ENCODE measurements at places on chromosomes 12 and 14. TPM values are rescaled to one million over a fixed set of nuclear protein-coding genes. Genes with fewer than 3 reads are reported as not detected.

DNA sequence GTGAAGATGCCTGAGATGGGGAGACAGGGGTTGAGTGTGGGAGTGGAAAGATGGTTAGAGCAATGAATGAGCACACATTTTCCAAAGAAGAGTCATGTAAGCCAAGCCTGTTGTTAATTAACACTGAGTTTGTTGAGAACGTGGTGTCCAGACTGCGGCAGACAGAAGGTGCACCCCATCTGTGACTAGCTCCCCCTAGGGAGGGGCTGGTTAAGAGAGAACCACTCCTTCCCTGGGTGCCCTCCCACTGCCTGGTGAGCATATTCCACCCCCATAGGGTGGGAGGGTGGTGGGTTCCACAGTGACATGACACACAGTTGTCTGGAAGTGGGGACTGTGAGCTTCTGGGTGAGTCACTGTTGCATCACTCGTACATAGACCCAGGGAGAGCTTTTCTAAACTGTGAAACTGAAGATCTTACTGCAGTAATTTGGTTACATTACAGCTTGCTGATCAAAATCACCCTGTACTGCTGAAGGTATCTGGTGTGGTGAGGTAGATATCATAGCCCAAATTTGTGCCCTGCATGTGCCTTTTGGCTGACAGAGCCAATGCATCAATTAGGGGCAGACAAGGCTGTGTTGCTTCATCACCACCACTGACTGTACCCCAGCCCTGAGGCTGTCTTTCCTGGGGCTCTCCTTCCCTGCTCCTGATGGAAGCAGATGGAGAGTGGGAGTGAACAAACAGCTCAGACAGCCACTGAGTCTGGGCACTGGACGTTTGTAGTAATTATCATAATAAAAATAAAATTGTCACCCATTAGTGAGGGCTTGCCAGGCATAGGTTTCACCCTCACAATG, 150.9 kb downstream of the EMP1 start:
- no peak for DNase-seq

GRCh38 chr12:108570743-108571608, 8.6 kb downstream of the ISCU start:
- no peak for DNase-seq

GRCh38 chr12:26704684-26705460, 128.1 kb downstream of the ITPR2 start:
- no peak for DNase-seq

GRCh38 chr14:68961781-68962584, 17.1 kb downstream of the ACTN1 start:
- no peak for DNase-seq

- DNase-seq, result no peak
Observed at GRCh38 chr14:101175731-101176534, 272.4 kb upstream of the RTL1 start.

GRCh38 chr12:100936661-100937060, 142.1 kb downstream of the ANO4 start:
- no peak for DNase-seq

- DNase-seq, result no peak
Observed at GRCh38 chr14:44662250-44662891, 155.3 kb upstream of the FSCB start.

DNA sequence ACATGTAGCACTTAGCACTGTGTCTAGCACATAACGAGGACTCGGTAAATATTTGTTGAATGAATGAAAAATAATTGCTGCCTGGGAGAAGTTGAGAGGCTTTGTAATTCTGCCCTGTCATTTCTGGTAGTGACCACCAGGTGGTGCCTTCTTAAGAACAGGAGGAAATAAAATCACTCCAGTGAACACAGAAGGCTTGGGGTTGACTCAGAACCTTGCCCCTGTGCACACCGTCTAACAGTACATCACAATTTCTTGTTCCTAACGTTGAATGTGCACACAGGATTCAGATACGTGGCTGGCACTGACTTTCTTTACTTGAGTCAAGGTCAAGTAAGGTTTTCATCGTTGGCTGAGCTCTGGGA, 91.8 kb downstream of the RGS6 start:
- no peak for DNase-seq

The MAP3K9 gene
- total RNA-seq, result under 0.01 TPM

Measured in pulmonary artery endothelial cell (primary cell).